ENCODE measurements at places on chromosomes 3 and 15. TPM values are rescaled to one million over a fixed set of nuclear protein-coding genes. Genes with fewer than 3 reads are reported as not detected.

TMEM62 gene
- 49.2 TPM for total RNA-seq

TUSC7 gene
- not detected for total RNA-seq

- DNase-seq = no peak
- H3K4me3 ChIP-seq = no peak overlapping the region
- H3K36me3 ChIP-seq = no peaks in the 10 kb centered on the region
- no peaks in the 10 kb centered on the region for H3K27me3 ChIP-seq
Measured at GRCh38 chr15:33865416-33865815, 102.9 kb upstream of the CHRM5 start.

STRA6 gene
- not detected for total RNA-seq

- H3K27ac ChIP-seq = no peak overlapping the region
- no peaks in the 10 kb centered on the region for H3K36me3 ChIP-seq
- H3K27me3 ChIP-seq = no peaks in the 10 kb centered on the region
- no peaks in the 10 kb centered on the region for H3K4me1 ChIP-seq
- no peak for DNase-seq
Measured at GRCh38 chr3:52077925-52078324, 21.6 kb upstream of the DUSP7 start.

GRCh38 chr3:13338231-13338630, 81.9 kb downstream of the NUP210 start:
- H3K4me1 ChIP-seq = no peaks in the 10 kb centered on the region
- H3K36me3 ChIP-seq = peaks cover 57% of the 10 kb centered on the region
- no peaks in the 10 kb centered on the region for H3K27me3 ChIP-seq
- no peak overlapping the region for H3K27ac ChIP-seq
- H3K4me3 ChIP-seq = no peak overlapping the region

- no peaks in the 10 kb centered on the region for H3K27me3 ChIP-seq
- peaks cover 15% of the 10 kb centered on the region for H3K4me1 ChIP-seq
- H3K36me3 ChIP-seq = peaks cover 15% of the 10 kb centered on the region
- peak overlapping the region; percentile 97 for H3K4me3 ChIP-seq
Measured at GRCh38 chr15:83012076-83012426, 612 bp upstream of the C15orf40 start.

CACNA2D3 gene
- 7.1 TPM for total RNA-seq

DNA sequence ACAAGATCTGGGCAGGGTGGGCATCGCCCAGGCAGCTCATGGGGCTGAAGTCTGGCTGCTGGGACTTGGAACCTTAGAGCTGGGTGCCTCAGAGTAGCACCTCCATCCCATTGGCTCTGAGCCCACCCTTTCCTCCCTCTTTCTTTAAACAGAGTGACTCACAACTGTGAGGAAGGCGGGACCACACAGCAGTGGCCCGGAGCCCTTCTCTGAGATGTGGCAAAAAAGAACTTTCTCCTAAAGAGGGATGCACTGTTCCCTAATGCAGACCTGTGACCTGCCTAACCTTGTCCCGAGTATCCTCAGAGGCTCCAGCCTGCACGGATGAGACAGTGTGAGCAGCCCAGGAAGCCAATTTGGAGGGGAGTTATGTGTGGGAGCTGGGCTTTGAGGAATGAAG, 23.6 kb downstream of the PRR20G start:
- no peak for DNase-seq
- H3K4me3 ChIP-seq = no peak overlapping the region
- H3K4me1 ChIP-seq = no peaks in the 10 kb centered on the region
- H3K27me3 ChIP-seq = no peaks in the 10 kb centered on the region
- no peaks in the 10 kb centered on the region for H3K36me3 ChIP-seq
- no peak overlapping the region for H3K27ac ChIP-seq

DNA sequence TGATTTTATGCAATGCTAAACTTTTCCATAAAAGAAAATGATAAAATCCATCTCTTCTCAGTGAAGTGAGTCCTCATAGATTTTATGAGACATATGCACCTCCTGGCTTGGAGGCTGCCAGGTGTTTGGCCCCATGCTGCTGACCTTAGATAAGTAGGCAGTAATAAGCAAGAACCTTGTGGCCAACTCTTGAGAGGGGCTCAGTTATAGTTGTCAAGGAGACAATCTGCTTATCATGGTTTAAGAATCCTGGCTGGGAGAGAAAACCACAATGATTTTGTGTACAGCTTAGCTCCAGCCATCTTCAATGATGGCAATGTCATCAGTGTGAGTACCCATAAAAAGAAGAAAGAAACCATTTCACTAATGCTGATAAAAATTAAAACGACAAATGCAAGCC, 252.1 kb downstream of the CPNE4 start:
- H3K27me3 ChIP-seq = no peaks in the 10 kb centered on the region
- H3K27ac ChIP-seq = no peak overlapping the region
- no peaks in the 10 kb centered on the region for H3K4me1 ChIP-seq
- H3K4me3 ChIP-seq = no peak overlapping the region
- no peak for DNase-seq

CSPG5 gene
- not detected for total RNA-seq

DNA sequence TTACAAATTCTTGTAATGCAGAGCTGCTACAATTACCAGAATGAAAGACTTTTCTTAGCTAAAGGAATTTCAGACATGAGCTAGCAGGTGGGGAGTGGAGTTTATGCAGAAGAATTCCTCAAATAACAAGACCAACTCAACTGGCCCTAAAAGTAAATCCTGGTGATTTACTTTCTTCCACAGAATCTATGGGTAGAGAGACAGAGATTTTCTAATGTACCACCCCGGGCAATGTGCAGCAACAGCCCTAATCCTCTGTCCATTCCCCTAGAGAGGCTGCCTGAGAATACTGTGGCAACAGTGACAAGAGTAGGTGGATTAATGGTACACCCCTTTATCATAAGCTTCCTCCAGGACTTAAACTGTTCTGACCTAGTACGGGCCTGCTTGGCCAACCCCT, 55.2 kb downstream of the AQR start:
- no peaks in the 10 kb centered on the region for H3K4me1 ChIP-seq
- no peaks in the 10 kb centered on the region for H3K27me3 ChIP-seq
- H3K36me3 ChIP-seq = peaks cover 99% of the 10 kb centered on the region
- DNase-seq = no peak
- no peak overlapping the region for H3K27ac ChIP-seq
- H3K4me3 ChIP-seq = no peak overlapping the region

DNA sequence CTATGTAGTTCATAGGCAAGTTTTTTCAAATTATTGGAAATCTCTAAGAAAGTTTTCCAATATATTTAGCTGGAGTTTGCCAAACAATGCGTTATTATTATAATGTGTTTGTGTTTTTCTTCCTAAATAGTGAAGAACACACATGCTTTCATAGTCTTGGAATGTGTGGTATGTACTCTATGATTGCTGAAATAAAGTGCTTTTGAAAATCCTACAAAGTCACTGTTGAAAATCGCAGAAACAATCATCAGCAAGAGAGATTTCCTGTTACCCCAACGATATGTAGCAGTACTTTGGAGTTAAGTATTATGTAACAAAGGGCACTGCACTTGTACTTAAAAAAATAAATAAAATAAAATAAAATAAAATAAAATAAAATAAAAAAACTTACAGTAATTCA, 796.2 kb downstream of the NAALADL2 start:
- no peak overlapping the region for H3K27ac ChIP-seq
- H3K4me1 ChIP-seq = no peaks in the 10 kb centered on the region
- no peak for DNase-seq
- no peaks in the 10 kb centered on the region for H3K36me3 ChIP-seq

CCRL2 gene
- total RNA-seq = 1.1 TPM

DNA sequence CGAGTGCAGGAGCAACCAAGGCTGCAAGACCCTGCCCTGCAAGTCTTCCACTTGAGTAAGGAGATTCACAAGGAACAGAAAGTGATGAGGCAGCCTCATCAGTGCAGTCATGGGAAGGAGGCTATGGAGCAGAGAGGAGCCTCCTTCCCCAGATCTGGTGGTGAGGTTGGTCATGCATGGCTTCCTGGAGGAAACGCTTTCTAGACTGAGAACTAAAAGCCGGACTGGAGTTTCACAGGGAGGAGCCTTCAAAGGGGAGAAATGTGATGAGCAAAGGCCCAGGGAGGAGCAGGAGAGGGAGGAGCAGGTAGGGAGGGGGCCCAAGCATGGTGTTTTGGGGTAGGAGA, 139.9 kb downstream of the SRGAP3 start:
- H3K27ac ChIP-seq = no peak overlapping the region
- no peak for DNase-seq
- H3K36me3 ChIP-seq = no peaks in the 10 kb centered on the region
- H3K27me3 ChIP-seq = no peaks in the 10 kb centered on the region

C3orf20 gene
- total RNA-seq = not detected

GRCh38 chr3:180548050-180548449, 53.9 kb upstream of the TTC14 start:
- no peaks in the 10 kb centered on the region for H3K27me3 ChIP-seq
- H3K4me3 ChIP-seq = no peak overlapping the region
- H3K36me3 ChIP-seq = no peaks in the 10 kb centered on the region
- H3K27ac ChIP-seq = no peak overlapping the region
- DNase-seq = no peak

DNA sequence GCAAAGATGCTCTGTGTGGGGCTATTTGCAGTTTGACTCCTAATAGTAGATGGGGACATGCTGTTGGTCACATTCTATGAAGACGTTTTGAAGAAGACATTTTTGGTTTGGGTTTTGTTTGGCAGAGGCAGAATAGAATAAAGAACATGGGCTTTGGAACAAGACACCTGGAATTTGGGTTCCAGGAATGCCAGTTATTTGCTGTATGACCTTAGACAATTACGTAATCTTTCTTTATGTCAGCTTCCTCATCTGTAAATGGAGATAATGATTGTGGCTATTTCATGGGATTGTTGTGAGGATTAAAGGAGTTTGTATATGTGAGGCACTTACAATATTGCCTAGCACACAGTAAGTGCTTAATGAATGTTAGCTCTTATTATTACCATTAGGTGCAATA, 91.6 kb downstream of the MESD start:
- H3K4me3 ChIP-seq = no peak overlapping the region
- H3K27ac ChIP-seq = no peak overlapping the region
- H3K27me3 ChIP-seq = no peaks in the 10 kb centered on the region
- no peak for DNase-seq

MUC20 gene
- 14.1 TPM for total RNA-seq

DNA sequence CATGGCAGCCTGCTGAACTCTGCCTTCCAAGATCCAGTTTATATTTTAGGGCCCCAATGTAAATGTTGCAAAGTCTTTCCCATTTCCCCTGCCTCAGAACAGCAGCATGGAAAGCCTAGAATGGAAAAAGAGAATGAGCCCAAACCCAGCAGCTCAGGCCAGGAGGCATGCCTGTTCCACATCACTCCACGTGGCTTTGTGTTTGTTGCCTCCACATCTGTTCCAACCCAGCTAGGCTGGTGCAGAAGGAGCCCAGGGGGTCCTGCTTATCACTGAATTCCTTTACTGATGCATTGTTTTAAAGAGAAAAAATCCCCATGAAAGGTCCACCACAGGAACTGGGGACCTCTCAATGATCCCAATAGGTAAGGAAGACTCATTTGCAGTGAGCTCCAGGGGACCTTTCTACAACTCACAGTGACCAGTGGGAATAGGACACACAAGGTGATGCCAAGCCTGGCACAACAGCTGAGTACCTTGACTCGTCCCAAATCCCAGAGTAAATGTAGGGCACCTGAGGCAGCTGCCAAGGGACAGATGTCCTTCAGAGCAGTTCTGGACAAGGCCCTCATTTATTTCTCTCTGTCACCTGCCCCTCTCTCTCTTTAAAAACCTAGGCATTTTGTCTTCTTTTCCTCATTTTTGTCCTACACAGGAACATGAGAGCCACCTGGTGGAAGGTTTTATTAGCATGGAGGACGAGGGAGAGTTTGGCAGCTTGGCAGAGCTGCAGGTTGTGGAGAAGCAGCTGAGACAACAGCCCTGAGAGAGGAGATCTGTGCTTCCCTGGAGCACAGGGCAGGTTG, 41.7 kb upstream of the ADAMTS17 start:
- peaks cover 4% of the 10 kb centered on the region for H3K36me3 ChIP-seq
- no peak for DNase-seq
- H3K4me3 ChIP-seq = no peak overlapping the region
- no peak overlapping the region for H3K27ac ChIP-seq
- no peaks in the 10 kb centered on the region for H3K27me3 ChIP-seq

DNA sequence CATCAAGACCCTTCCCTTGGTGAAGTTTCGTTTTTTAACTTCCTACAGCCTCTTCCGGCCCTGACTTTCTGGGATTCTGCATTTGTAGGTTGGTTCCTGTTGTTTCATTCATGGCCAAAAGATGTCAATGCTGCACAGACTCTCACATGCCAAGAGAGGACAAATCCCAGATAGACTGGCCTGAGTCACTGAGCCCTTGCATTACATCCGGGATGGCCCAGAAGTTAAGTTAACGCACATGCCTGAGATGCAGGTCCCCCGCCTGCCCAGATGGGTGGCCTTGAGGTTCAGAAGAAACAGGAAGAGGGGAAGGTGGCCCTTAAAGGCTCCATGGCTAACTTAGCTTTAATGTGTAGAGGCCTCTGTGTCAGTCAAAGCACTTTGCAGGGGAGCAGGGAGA, 51.6 kb upstream of the SRGAP3 start:
- no peak overlapping the region for H3K4me3 ChIP-seq
- no peak for DNase-seq
- H3K36me3 ChIP-seq = no peaks in the 10 kb centered on the region
- H3K27ac ChIP-seq = no peak overlapping the region

PP2D1 gene
- total RNA-seq = not detected

- no peaks in the 10 kb centered on the region for H3K4me1 ChIP-seq
- H3K36me3 ChIP-seq = no peaks in the 10 kb centered on the region
- no peak overlapping the region for H3K4me3 ChIP-seq
Measured at GRCh38 chr3:26484140-26484539, 138.4 kb upstream of the LRRC3B start.

DPPA4 gene
- total RNA-seq = not detected

AADAC gene
- 6.5 TPM for total RNA-seq

WDR72 gene
- total RNA-seq = 0.73 TPM

DNA sequence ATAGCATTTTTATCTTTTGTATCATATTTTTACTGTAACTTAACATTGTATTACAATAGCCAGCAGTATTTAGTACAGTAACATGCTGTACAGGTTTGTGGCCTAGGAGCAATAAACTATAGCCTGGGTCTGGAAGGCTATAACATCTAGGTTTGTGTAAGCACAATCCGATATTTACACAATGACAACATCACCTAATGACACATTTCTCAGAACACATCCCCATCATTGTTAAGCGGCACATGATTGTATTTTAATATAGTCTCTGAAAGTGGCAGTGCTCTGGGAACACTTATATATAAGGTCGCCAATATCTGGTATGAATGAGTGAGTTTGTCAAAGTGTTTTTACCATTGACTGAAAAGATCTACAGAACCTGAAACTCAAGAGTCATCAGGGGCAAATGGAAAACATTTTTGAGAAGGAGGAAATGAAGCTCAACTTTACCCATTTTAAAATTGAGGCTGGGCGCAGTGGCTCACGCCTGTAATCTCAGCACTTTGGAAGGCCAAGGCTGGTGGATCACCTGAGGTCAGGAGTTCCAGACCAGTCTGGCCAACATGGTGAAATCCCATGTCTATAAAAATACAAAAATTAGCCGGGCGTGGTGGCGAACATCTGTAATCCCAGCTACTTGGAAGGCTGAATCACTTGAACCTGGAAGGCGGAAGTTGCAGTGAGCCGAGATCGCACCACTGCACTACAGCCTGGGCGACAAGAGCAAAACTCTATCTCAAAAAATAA, 38.8 kb upstream of the TNFSF10 start:
- H3K4me3 ChIP-seq = peak overlapping the region; percentile 8
- H3K36me3 ChIP-seq = no peaks in the 10 kb centered on the region
- H3K27ac ChIP-seq = peak overlapping the region; percentile 84
- no peak for DNase-seq

TERC gene
- 186 TPM for total RNA-seq

Data from esophagus squamous epithelium (tissue), 5 donors.